ENCODE measurements at places on chromosomes 7 and 10.

DNA sequence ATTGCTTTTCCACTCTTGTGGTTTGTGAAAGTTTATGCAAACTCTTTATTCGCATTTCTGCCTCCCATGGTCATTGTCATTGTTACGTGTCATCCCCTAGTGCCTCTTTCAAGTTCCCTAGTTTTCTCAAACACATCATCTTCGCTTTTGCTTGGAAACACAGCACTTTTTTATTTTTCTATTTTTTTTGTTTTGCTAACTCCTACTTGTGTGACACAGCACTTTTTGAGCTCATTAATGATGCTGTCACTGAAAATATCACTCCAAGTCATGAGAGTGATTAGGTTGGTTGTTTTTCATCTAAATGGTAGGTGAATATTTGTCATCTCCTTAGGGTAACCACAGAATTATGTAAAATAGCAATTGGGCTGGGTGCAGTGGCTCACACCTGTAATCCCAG lies 8.5 kb upstream of the STX1A start:
- no peak for DNase-seq

DNA sequence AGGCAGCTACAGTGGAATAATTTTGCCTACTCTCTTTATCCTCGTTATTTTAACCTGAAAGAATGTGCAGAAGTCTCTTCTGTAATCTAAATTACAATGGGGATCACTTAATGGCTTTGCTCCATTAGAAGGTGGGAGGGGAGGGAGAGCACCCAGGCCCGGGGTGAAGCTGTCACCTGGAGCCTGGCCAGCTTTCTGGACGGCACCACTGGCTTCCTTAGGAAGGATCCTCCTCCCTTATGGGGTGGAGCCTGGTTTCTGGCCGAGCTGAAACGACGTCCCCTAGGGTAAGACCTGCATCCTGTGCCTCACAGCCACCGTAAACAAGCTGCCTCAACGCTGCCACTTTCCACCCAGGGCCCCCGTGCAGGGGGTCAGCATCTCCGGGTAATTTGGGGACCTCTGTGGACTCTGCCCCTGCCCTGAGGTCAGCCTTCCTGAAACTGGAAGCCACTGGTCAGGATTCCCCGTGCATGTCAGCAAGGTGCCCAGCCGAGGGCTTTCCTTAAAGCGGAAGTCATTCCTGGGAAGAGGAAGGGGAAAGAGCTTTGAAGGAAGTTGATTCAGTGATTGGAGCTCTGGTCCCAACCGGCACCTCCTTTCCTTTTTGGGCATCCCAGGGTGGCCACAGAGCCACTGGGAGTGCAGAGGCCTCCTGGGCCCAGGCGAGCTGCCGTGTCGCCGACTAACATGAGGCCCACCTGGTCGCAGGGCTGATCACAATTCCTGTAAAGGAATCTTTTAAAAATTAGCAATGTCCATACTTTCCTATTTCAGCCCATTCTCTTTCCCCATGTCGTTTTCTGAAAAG lies 569.1 kb downstream of the DNAJB6 start:
- no peak for DNase-seq

GRCh38 chr7:50962962-50963374 lies 180.3 kb upstream of the GRB10 start:
- DNase-seq, result no peak

- no peak for DNase-seq
These were observed 646 bp downstream of the SGCE start for GRCh38 chr7:94655126-94655847.

DNA sequence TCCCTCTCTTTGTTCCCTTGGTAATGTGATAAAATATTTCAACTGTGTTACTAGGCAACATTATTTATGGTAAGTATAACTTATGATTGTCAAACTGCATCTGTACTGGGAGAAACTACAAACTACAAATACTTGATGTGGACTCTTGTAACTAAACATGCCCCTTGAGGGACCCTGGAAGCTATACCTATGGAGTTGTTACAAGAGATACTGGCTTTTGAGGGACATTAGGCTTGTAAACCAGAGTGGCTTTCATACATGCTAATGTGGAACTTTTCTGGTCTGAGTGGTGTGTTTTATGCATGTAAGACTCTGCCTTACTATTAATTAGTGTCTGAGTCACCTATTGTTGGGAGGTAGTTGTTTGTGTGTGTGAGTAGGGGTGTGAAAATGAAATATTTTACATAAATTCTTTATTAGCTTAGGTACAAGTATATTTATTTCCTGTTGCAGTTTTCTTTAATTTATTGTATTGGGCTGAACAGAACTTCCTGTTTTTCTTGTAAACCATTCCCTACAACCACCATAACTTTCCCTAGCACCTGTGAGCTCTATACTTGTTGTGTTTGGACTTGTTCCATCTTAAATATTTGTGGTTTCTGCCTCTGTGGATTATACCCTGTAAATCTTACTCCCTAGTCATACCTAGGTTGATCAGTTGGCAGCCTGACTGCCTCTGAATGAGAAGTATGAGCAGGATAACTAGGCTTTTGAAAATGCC lies 49.8 kb downstream of the STK31 start:
- DNase-seq, result no peak

GRCh38 chr10:35172574-35172973 lies 45.9 kb downstream of the CREM start:
- DNase-seq, result no peak

GRCh38 chr10:72779874-72780273 lies 87.9 kb downstream of the MCU start:
- no peak for DNase-seq

- DNase-seq, result no peak
These were observed 40.0 kb upstream of the INSIG1 start for GRCh38 chr7:155257482-155258225.

GRCh38 chr10:24737001-24737400 lies 13.3 kb upstream of the ARHGAP21 start:
- DNase-seq, result no peak

- no peak for DNase-seq
These were observed 73.2 kb downstream of the AMZ1 start for GRCh38 chr7:2761131-2761624.

DNA sequence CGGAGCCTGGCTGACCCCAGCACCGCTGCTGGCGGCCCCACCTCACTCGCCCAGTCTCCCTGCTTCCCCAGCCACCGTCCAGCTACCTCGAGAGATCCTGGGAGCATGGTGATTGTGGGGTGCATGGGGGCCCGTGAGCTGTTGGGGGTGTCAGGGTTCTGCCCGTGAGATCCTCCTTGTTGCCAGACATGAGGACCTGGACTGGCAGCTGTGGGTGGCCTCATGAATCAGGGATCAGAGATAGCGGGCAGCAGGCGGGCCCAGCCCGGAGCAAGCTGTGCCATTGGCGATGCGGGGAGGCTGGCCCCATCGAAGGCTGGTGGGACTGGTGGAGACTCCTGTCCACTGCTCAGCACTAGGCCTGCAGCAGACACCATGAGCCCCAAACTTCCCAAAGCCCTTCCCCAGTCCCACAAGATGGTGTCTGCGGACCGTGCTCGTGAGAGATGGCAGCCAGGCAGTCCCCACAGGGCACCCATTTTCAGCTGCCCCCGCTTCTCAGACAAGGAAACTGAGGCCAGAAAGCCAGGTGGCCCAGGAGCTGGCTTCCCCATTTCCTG lies 75.6 kb downstream of the LHPP start:
- DNase-seq, result no peak

DNA sequence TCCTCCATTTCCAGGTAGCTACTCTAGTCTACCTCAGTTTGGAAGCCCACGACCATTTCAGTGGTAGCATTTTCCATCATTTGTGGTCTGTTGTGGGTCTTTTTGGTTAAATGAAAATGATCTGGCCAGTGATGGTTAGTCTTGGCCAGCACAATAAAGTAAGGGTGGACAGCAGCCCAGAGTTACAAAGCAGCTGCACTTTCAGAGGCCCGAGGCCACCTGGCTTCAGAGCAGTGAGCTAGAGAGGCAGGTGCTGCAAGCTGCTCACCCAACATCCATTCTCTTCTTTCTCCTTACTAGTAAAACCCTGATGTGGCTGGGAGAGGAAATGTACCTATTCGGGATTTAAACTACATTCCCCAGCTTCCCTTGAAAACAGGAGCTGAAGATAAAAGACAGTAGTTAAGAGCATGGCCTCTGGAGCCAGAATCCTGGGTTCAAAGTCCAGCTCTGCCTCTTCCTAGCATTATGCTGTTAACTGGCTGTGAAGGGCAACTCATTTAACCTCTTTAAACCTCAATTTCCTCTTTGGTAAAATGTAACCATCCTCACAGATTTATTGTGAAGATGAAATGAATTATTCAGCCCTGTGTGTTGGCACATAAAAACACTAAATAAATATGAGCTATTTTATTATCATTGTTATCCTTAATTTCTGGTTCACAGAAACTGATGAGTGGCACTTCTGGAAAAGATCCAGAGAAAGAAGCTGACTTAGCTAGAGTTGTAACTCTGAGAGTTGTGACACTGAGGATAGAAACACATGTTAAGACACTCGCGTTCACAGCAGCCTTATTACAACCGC lies 517.4 kb downstream of the PARD3 start:
- DNase-seq, result no peak

DNA sequence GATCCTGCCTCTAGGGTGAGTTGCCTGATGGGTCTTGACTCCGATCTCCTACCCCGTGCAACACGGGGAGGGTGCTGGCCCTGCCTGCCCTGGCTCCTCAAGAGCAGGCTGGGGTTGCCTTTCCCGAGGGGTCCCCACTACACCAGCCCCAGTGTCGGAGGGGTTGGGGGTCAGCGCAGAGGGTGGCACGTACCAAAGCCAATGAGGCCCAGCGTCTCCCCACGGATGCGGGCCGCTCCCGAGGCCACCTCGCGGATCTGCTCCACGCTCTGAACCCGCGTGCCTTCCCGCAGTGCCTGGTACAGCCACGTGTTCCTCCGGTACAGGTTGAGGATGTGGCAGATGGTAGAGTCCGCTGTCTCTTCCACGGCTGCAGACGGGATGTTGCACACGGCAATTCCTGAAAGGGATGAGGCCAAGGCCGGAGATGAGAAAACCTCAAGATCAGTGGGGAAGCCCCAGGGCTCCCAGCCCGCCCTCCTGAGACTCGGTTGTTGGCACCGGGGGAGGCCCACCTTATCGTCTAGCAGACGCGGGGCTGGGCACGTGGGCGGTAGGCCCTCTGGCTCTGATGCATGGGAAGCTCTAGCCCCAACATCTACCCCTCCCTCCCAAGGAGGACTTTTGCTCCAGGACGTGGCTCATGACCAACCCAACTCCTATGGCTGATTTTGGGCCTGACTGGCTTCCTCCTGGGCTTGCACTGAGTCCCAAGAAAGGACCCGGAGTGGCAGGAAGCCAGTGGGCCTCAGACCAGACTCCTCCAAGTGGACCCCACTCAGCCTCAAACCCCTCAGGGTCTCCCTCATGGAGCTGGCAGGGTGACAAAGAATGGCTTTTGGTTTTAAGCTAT lies 56.1 kb downstream of the ZRANB1 start:
- no peak for DNase-seq

GRCh38 chr10:119288574-119289001 lies 81.2 kb downstream of the GRK5 start:
- no peak for DNase-seq

GRCh38 chr7:78924581-78924980 lies 528.9 kb downstream of the MAGI2 start:
- DNase-seq, result no peak

DNA sequence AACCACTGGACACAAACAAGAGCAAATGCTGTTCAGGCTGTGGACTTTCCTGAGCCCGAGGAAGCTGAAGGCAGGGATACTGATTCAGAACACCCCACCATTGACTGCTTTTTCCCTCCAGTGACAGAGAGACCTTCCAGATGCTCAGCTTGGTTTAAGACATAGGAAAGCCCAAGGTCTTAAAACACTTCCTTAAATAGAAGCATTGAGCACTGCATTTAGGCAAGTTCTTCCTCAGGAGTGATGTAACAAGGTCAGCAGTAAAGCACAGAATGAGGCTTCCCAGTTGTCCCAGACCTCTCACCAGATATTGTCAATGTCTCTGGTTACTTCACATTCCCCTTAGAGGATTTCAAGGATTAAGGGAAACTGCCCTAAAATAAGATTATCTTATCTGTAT lies 19.6 kb upstream of the CDCA7L start:
- DNase-seq, result no peak

DNA sequence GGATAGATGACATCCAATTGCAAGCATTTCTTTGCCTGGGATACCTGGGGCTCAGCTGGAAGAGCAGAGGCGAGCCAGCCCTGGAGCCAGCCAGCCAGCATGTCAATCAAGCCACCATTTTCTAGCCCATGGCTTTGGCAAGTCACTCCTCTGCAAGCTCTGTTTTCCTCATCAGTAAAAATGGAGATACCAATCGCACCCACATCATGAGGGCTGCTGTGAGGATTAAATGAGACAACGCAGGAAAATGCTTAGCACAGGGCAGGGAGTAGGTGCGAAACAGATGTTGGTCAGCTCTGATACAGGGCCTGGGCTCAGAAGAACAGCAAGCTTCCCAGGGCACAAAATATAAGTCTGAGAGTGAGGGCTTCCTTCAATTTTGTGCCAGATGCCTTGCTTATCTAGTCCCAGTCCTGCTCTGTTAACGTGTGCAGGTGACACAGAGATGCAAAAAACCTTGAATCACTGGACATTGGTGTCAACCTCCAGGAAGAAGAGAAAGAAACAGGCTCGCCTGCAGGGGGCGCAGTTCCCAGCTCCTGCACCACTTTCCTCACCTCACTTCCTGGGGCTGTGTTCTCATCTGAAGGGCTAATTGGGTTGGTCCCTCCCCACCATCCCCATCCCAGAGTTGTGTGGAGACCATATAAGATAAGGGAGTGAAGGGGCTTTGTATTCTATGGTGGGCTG lies 72.8 kb upstream of the CACUL1 start:
- DNase-seq, result no peak

GRCh38 chr10:104630731-104631130 lies 10.4 kb upstream of the SORCS3 start:
- no peak for DNase-seq

GRCh38 chr7:73613954-73614735 lies 10.2 kb downstream of the MLXIPL start:
- no peak for DNase-seq

- no peak for DNase-seq
These were observed 66.6 kb upstream of the CPXM2 start for GRCh38 chr10:123958241-123958640.

GRCh38 chr7:5231811-5232484 lies 41.9 kb downstream of the WIPI2 start:
- no peak for DNase-seq

DNA sequence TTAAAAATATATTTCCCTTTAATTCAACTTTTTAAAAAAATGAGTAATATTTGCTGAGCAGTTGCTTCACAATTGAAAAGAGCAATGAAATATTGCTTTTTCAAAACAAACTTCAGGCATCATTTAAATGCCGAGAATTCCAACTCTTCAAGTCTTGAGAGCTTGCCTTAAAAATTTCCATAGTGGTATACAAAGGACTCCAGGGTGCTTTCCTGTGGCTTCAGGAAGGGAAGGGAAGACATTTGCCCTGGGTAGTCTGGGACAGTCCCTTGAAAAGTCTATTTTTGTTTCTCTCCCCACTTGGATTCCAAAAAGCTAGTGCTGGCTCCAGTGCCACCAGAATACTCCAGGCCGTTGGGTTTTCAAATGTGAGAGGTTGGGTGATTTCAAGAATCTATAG lies 71.7 kb downstream of the HYCC1 start:
- no peak for DNase-seq

GRCh38 chr7:38775506-38776175 lies 133.3 kb downstream of the VPS41 start:
- DNase-seq, result no peak

GRCh38 chr10:113169853-113170460 lies 219.9 kb downstream of the TCF7L2 start:
- no peak for DNase-seq

All from stimulated activated CD8-positive, alpha-beta memory T cell treated with anti-CD3 and anti-CD28 coated beads, Interleukin-7, amount 100 ng/mL, for 1 hour (primary cell).